Smooth muscle cell of the pulmonary artery (primary cell): ENCODE measurements at places on chromosomes 13 and 19. TPM values are rescaled to one million over a fixed set of nuclear protein-coding genes. Genes with fewer than 3 reads are reported as not detected.

CKM gene
- not detected in 2 replicates for total RNA-seq

ADAMTSL5 gene
- total RNA-seq = 4.6 and 8.1 TPM in 2 replicates

NCAN gene
- total RNA-seq = under 0.01 TPM in 1 of 2 replicates, not detected in the other

GARIN5A gene
- total RNA-seq = 0.23 and 0.39 TPM in 2 replicates

PSG1 gene
- 1.7 TPM in 1 of 2 replicates, not detected in the other for total RNA-seq

PLEKHF1 gene
- 19.0 and 19.4 TPM in 2 replicates for total RNA-seq

FNDC3A gene
- 70.8 and 73.4 TPM in 2 replicates for total RNA-seq

CNN1 gene
- 25.2 and 31.1 TPM in 2 replicates for total RNA-seq

ELOF1 gene
- total RNA-seq = 27.5 and 28.2 TPM in 2 replicates

FAM83E gene
- 0.23 and 0.52 TPM in 2 replicates for total RNA-seq

IL12RB1 gene
- total RNA-seq = 0.33 and 0.36 TPM in 2 replicates

C5AR1 gene
- 0.39 and 0.73 TPM in 2 replicates for total RNA-seq

OLFM2 gene
- total RNA-seq = 5.0 and 112 TPM in 2 replicates

TEX29 gene
- 0.26 TPM in 1 of 2 replicates, not detected in the other for total RNA-seq

KLK2 gene
- total RNA-seq = not detected in 2 replicates

ZNF541 gene
- total RNA-seq = 0.07 and 0.17 TPM in 2 replicates

NANOS3 gene
- 0.33 TPM in 1 of 2 replicates, not detected in the other for total RNA-seq

KLF12 gene
- total RNA-seq = 12.3 and 25.4 TPM in 2 replicates

LRRC25 gene
- total RNA-seq = 0.07 TPM in 2 replicates

SOHLH2 gene
- total RNA-seq = 0.07 and 0.56 TPM in 2 replicates

SPACA4 gene
- not detected in 2 replicates for total RNA-seq

CYP2F1 gene
- total RNA-seq = not detected in 2 replicates

JSRP1 gene
- total RNA-seq = 0.36 TPM in 1 of 2 replicates, not detected in the other

NAPSA gene
- 0.33 and 0.36 TPM in 2 replicates for total RNA-seq

C1QTNF9 gene
- not detected in 2 replicates for total RNA-seq

PBX4 gene
- total RNA-seq = 0.10 and 0.26 TPM in 2 replicates

ZNF560 gene
- 0.33 and 1.1 TPM in 2 replicates for total RNA-seq

ZNF546 gene
- total RNA-seq = 6.2 and 8.4 TPM in 2 replicates

GPR183 gene
- 0.07 and 0.13 TPM in 2 replicates for total RNA-seq

GFY gene
- total RNA-seq = not detected in 2 replicates

CD177 gene
- total RNA-seq = 0.76 TPM in 1 of 2 replicates, not detected in the other

SLC8A2 gene
- total RNA-seq = 0.20 and 0.36 TPM in 2 replicates

ZNF266 gene
- 6.2 and 8.7 TPM in 2 replicates for total RNA-seq

SIGLEC12 gene
- not detected in 2 replicates for total RNA-seq

ZNF799 gene
- 2.2 and 2.5 TPM in 2 replicates for total RNA-seq

FGF22 gene
- total RNA-seq = not detected in 2 replicates

MEDAG gene
- 21.9 and 54.2 TPM in 2 replicates for total RNA-seq

PRRG2 gene
- total RNA-seq = 0.65 and 0.86 TPM in 2 replicates

CLEC17A gene
- 0.13 and 0.23 TPM in 2 replicates for total RNA-seq

NCCRP1 gene
- not detected in 2 replicates for total RNA-seq

ZNF888 gene
- total RNA-seq = 3.3 and 4.8 TPM in 2 replicates

NECTIN2 gene
- 85.9 and 97.6 TPM in 2 replicates for total RNA-seq

RDH8 gene
- total RNA-seq = not detected in 2 replicates

CEACAM16 gene
- not detected in 2 replicates for total RNA-seq

APLP1 gene
- 23.2 and 28.9 TPM in 2 replicates for total RNA-seq

PRTN3 gene
- 0.07 TPM in 1 of 2 replicates, not detected in the other for total RNA-seq

PCDH9 gene
- 3.8 and 26.2 TPM in 2 replicates for total RNA-seq

ONECUT3 gene
- total RNA-seq = not detected in 2 replicates

SULT2A1 gene
- not detected in 2 replicates for total RNA-seq

ZNF121 gene
- 28.0 and 38.9 TPM in 2 replicates for total RNA-seq

GRK1 gene
- total RNA-seq = 0.03 TPM in 1 of 2 replicates, not detected in the other

MEIS3 gene
- 29.7 and 50.3 TPM in 2 replicates for total RNA-seq

LIN37 gene
- total RNA-seq = 9.0 and 10.0 TPM in 2 replicates

JUNB gene
- 77.3 and 101 TPM in 2 replicates for total RNA-seq

ZNF256 gene
- total RNA-seq = 4.0 and 4.9 TPM in 2 replicates

CLIP3 gene
- total RNA-seq = 31.5 and 42.9 TPM in 2 replicates

SHISA7 gene
- total RNA-seq = not detected in 2 replicates

CTXN1 gene
- total RNA-seq = 2.5 and 7.4 TPM in 2 replicates

KIRREL2 gene
- not detected in 2 replicates for total RNA-seq
